Stimulated activated CD8-positive, alpha-beta memory T cell treated with anti-CD3 and anti-CD28 coated beads, Interleukin-4, amount 100 ng/mL, for 48 hours (primary cell): ENCODE measurements at places on chromosomes 3 and 15.

DNA sequence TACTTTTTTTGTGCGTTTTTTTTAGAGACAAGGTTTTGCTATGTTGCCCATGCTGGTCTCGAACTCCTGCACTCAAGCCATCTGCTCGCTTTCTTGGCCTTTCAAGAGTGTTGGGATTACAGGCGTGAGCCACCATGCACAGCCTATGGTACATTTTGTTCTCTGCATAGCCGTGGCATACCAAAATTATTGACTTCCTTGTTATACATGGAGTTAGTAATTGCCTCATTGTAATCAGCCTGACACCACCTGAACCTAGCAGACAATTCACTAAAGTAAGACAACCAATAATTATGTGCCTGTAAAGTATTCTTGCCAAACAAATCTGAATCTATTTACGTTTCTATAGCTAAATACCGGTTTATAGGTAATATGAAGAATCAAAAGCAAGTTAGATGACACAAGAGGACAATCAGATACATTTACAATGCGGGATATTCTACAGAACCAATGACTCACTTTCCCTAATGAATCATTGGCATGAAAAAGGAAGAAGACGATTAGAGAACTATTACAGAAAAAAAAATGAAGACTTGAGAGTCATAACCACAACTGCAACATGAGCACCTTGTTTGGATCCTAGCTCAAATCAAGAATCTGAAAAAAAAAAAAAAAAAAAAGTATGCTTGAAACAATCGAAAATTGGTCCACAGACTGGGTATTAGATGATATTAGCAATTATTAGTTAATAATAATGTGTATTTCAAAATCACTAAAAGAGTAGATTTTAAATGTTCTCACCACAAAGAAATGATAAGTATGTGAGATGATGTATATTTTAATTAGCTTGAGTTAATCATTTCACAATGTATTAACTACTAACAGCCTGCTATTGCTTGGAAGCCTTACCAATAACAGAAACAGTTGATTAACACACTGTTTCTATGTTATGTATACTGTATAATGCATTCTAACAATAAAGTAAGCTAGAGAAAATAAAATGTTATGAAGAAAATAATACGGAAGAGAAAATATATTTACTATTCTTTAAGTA, 7.1 kb downstream of the GUCA1C start:
- DNase-seq, result no peak

DNA sequence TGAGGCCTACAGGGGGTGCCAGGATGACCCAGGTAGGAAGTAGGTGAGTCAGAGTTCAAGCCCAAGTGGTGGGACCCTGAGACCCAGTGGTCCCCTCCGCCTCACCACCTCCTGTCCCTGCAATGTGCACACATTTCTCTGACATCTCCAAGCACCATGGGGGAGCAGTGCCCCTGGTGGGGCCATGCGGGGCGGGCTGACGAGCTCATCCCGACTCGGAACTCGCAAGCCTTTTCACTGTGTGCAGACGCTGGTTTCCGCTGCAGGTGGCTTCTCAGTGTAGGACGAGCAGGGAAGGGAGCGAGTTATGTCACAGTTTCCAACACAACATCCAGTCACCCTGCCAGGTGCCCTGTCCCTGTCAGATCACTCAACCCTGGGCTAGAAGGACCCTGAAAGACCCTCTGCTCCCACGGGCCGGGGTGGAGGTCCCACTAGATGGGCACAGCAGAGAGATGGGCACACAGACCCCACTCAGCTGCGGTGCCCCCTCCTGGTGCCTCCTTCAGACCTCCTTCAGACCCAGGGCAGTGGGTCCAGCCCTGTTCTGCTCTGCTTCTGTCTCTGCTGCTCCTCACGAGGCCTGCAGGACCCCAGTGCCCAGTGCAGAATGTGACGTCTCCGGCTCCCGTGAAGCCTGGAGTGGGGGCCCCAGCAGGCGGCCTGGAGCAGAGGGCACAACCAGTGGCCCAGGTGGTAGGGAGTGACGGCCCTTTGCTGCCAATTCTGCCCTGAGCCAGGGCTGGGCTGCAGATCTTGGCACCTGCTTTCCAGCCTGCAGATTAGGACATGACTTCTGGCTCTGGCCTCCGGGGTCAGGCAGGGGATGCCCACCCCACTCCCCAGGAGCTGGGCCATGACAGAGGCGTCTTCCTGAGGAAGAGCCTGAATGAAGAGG, 102.0 kb upstream of the RPL32 start:
- DNase-seq, result no peak

GRCh38 chr3:187518207-187518606, 150.0 kb downstream of the RTP4 start:
- no peak for DNase-seq

DNA sequence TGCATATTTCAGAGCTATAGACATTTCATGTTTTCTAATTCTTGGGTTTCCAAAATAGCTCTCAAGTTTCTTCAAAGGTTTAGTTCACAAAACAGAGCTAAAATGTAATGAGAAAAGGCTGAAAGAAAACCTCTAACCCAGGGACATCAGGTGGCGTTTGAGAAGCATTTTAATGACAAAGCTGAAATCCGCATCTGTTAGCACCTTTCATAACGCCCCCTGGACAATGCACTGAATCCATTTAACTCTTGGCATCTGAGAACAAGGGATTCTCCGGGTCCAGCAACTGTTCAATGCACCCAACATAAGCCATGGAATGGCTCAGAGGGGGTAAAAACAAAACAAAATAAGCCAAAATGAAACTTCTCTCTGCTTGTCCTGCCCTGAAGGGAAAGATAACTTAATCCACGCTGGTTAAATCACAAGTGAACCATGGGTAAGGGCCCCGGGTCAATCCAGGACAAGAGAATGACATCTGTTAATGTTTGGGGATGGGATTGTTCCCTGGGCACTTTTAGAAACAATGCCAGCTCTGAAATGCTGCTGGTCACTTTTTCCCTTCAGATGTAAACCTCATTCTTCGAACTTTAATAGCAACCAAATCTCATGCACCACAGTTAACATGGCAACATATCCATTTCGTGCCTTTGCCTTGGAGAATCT, 466.2 kb upstream of the ADAMTS9 start:
- no peak for DNase-seq

DNA sequence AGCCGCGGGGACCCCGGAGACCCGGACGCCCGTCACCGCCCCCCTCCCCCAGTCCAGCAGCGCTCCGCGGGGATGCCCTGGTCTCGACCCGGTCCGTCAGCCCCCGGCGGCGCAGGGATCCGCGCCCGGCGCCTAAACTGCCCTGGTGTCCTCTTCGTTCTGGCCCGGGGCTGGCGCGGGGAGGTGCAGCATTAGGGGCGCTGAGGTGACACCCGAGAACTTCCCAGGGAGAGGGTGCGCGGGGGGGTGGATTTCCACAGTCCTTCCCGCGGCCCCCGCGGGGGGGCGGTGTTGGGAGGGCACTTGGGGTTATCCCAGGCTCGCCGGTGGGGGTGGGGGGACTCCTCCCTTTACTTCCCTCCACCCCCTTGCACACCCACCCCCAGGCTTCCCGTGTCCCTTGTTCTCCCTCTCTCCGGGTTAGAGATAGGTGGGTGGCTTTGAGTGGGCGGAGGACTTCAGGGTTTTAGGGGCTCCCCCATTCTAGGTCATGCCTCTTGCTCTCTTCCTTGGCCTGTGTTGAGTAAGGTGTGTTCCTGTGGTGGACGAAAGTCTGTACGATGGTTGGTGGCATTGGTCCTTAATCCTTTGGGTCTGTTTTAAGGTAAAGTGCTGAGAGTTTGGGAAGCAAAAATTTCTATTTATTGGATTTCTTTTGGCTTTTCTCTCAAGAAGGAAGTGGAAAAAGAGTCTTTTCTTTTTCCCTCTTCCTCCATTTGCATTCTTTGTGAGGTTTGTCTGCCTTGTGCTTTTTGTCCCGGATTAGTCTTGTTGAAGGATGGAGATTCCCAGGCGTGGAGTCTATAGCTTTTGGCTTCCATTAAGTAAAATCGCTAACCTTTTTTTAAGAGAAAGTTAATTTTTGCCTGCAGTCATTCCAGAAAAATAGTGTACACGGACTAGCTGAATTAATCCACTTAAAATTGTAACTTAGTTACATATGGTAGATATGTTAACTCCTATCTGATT, 811 bp downstream of the SKIL start:
- DNase-seq, result peak; percentile 85

GRCh38 chr3:187594272-187594671, 75.9 kb downstream of the SST start:
- DNase-seq, result no peak
